Psoas muscle (tissue), 8 donors: ENCODE measurements at places on chromosomes 12 and 14. TPM values are rescaled to one million over a fixed set of nuclear protein-coding genes. Genes with fewer than 3 reads are reported as not detected.

DNA sequence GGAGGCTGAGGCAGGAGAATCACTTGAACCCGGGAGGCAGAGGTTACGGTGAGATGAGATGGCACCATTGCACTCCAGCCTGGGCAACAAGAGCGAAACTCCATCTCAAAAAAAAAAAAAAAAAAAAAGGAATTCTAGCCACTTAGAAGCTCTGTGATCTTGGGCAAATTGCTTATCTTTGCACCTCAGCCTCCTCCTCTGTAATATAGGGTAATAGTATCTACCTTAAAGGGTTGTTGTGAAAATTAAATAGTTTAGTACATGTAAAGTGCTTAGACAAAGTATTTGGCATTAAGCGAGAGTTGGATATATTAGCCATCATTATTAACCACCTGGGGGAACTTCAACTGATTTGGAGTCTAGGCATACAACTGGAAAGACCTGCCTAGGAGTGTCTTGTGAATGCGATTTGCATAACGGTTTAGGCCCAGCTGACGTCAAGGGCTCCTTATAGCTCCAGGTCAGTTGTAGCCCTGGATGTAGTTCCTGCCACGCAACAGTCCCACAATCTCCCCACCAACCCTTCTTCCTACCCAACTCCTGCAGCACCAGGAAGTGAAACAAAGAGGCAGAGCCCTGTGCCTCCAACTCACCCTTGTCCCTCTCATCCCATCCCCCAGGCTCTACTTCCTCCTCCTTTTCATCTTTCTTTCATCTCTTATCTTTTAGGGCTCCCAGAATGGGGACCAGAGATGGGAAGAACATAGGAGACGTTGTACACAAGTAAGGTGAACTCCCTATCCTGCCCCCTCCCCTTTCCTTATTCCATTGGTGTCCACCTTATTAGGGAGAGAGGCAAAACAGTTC is 2.1 kb upstream of the IL23A start:
- H3K27me3 ChIP-seq = no peaks in the 10 kb centered on the region
- H3K4me1 ChIP-seq = peaks cover 6% of the 10 kb centered on the region
- H3K4me3 ChIP-seq = no peak overlapping the region
- no peak overlapping the region for H3K27ac ChIP-seq
- peaks cover 10% of the 10 kb centered on the region for H3K36me3 ChIP-seq

DNA sequence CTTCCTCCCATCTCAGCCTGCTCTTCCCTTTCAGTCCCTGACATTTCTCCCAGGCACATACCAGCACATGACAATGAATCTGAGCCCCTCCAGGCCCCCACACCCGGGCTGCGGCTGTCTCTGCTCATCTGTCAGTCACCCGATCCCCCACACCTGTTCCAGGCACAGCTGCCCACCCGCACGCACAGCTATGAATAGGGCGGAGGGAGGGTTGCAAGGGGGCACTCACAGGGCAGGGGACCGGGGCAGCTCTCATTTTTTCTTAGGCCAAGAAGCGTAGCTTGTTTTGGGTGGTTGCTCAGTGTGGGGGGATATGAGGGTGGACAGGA is 43.7 kb upstream of the TSPAN9 start:
- H3K4me1 ChIP-seq = peaks cover 36% of the 10 kb centered on the region
- H3K36me3 ChIP-seq = no peaks in the 10 kb centered on the region
- H3K27me3 ChIP-seq = no peaks in the 10 kb centered on the region

GRCh38 chr12:17588968-17589367 is 501.0 kb downstream of the RERGL start:
- no peaks in the 10 kb centered on the region for H3K36me3 ChIP-seq
- H3K27me3 ChIP-seq = no peaks in the 10 kb centered on the region
- H3K27ac ChIP-seq = no peak overlapping the region
- H3K4me3 ChIP-seq = no peak overlapping the region
- no peak for DNase-seq

DNA sequence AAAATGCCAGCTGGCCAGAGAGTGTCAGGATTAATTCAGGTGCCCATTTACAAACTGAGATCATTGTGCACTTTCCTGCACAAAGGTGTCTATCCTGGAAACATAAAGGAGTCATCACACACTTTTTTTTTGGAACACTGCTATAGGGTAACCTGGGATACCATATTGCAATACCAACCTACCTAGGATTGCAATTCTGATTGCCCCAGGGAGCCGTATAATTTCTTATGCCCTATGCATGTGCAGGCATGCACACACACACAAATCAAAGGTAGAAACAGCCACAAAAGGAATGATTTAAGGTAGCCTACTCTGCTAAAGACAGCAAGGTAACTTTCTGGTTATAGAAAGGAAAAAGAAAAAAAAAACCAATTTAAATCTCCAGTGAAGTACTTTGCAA is 285.3 kb upstream of the KITLG start:
- H3K4me1 ChIP-seq = no peaks in the 10 kb centered on the region
- no peaks in the 10 kb centered on the region for H3K36me3 ChIP-seq
- no peaks in the 10 kb centered on the region for H3K27me3 ChIP-seq
- no peak for DNase-seq
- no peak overlapping the region for H3K4me3 ChIP-seq

DNA sequence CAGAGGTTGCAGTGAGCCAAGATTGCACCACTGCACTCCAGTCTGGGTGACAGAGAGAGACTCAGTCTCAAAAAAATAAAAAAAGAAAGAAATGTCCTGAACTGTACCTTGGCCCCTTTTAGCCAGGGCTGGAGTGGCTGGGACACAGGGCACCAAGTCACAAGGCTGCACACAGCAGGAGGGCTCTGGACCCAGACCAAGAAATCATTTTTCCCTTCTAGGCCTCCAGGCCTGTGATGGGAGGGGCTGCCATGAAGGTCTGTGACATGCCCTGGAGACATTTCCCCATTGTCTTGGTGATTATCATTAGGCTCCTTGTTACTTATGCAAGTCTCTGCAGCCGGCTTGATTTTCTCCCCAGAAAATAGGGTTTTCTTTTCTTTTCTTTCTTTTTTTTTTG is 5.1 kb upstream of the ACOT6 start:
- H3K27ac ChIP-seq = no peak overlapping the region
- H3K27me3 ChIP-seq = no peaks in the 10 kb centered on the region
- H3K4me3 ChIP-seq = no peak overlapping the region
- H3K4me1 ChIP-seq = no peaks in the 10 kb centered on the region
- no peaks in the 10 kb centered on the region for H3K36me3 ChIP-seq

DNA sequence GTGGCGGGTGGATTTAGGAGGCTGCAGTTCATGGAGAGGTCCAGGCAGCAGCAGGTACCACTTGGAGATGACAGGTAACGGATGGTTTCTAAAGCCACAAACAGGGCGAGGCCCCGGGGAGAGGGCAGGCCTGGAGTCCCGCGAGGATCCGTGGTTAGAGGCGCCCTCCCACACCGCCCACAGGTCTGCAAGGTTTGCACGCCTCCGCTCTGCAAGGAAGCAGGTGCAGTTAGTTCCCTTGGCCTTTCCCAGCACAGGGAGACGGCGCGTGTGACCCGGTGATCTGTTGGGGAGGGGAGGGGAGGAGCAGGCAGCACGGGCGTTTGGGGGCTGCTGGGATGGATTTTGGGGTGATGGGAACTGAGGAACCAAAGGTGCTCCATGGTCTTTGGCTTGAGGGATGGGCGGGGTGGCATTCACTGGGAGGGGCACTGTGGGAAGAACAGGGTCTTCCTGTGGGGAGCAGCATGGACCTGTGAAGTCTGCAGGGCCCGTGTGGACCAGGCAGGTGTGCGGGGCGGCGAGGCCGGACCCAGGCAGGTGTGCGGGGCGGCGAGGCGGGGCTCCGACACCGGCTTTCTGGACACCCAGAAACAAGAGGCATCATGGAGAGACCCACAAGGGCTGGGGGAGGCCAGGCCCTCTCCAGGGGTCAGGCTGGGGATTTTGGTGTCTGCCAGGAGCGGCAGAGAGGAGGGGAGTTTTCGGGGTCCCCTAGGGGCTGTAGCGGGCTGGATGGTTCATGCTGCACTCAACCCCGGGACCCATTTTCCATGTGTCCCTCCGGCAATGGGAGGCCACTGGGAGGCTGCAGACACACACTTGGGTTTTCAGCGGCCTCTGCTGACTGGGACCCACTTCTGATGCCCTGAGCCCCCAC is 29.1 kb downstream of the NOC4L start:
- no peak overlapping the region for H3K4me3 ChIP-seq
- no peaks in the 10 kb centered on the region for H3K36me3 ChIP-seq

GRCh38 chr14:59320763-59321625 is 132.5 kb downstream of the DAAM1 start:
- no peak for DNase-seq
- no peak overlapping the region for H3K4me3 ChIP-seq
- H3K27ac ChIP-seq = peak overlapping the region; percentile 12
- H3K27me3 ChIP-seq = no peaks in the 10 kb centered on the region
- H3K36me3 ChIP-seq = no peaks in the 10 kb centered on the region
- peaks cover 18% of the 10 kb centered on the region for H3K4me1 ChIP-seq

- peaks cover 86% of the 10 kb centered on the region for H3K4me1 ChIP-seq
- peak overlapping the region; percentile 96 for H3K27ac ChIP-seq
- no peaks in the 10 kb centered on the region for H3K36me3 ChIP-seq
- DNase-seq = peak; percentile 95
- H3K27me3 ChIP-seq = no peaks in the 10 kb centered on the region
- H3K4me3 ChIP-seq = no peak overlapping the region
Observed at GRCh38 chr12:3252450-3252891, 175.3 kb downstream of the TSPAN9 start.

- no peaks in the 10 kb centered on the region for H3K36me3 ChIP-seq
- H3K27ac ChIP-seq = peak overlapping the region; percentile 87
- no peaks in the 10 kb centered on the region for H3K27me3 ChIP-seq
Observed at GRCh38 chr14:89040080-89040459, 215.6 kb downstream of the TTC8 start.

DNA sequence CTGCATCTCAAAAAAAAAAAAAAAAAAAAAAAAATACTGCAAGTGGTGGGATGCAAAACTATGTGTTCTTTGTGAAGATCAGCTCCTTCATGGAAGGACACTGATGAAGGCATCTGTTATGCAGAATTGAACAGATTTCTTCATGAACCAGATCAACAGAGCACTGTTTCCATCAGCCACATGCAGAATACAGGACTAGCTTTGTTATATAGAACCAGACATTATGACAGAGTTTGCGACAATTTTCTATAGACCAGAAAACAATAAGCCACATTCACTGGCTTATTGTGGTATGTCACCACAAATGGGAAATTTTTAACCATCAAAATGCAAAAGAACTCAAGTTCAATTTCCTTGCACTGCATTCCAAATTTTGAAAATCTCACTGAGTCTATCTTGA is 34.7 kb downstream of the CIT start:
- no peaks in the 10 kb centered on the region for H3K27me3 ChIP-seq
- H3K4me3 ChIP-seq = no peak overlapping the region
- H3K4me1 ChIP-seq = no peaks in the 10 kb centered on the region
- no peaks in the 10 kb centered on the region for H3K36me3 ChIP-seq

DNA sequence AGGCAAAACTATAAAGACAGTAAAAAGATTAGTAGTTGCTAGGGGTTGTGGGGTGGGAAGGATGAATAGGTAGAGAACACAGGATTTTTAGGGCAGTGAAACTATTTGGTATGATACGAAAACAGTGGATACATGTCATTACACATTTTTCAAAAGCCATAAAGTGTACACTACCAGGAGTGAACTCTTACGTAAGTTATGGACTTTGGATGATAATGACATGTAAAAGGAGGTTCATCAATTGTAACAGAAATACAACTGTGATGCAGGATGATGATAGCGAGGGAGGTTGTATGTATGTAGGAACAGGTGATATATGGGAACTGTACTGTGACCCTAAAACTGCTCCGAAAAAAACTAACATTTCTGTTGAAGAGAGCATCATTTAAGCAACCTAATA is 15.1 kb upstream of the FGF6 start:
- H3K4me1 ChIP-seq = no peaks in the 10 kb centered on the region
- no peaks in the 10 kb centered on the region for H3K36me3 ChIP-seq
- DNase-seq = no peak
- no peaks in the 10 kb centered on the region for H3K27me3 ChIP-seq
- H3K27ac ChIP-seq = no peak overlapping the region

DNA sequence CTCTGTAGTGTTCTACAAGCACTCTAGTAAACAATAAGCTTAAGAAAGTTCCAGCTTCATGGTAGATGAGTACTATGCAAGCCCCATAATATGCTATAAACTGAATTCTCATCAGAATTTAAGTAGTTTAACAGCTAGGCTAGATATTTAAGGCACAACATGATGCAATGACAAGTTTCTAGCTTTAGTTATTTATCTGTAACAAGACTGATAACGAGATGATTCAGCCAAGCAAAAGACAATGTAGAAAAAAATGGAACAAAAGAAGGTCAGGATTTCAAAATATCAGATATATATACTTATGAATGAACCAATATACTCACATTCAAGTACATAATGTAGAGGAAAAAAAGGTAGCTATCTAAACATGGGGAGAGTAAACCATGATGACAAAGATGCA is 61.0 kb upstream of the RERGL start:
- H3K36me3 ChIP-seq = no peaks in the 10 kb centered on the region
- no peak overlapping the region for H3K27ac ChIP-seq

GRCh38 chr14:97824218-97824617 is 1027.0 kb downstream of the VRK1 start:
- no peaks in the 10 kb centered on the region for H3K27me3 ChIP-seq
- DNase-seq = no peak
- no peak overlapping the region for H3K4me3 ChIP-seq
- no peaks in the 10 kb centered on the region for H3K4me1 ChIP-seq
- no peaks in the 10 kb centered on the region for H3K36me3 ChIP-seq

GRCh38 chr12:24668563-24668962 is 280.3 kb downstream of the BCAT1 start:
- no peaks in the 10 kb centered on the region for H3K36me3 ChIP-seq
- no peaks in the 10 kb centered on the region for H3K27me3 ChIP-seq
- H3K4me1 ChIP-seq = no peaks in the 10 kb centered on the region

GRCh38 chr14:91055016-91055415 is 5.4 kb downstream of the RPS6KA5 start:
- no peaks in the 10 kb centered on the region for H3K36me3 ChIP-seq
- H3K4me3 ChIP-seq = no peak overlapping the region
- H3K4me1 ChIP-seq = peaks cover 14% of the 10 kb centered on the region
- no peak for DNase-seq
- H3K27ac ChIP-seq = no peak overlapping the region

DNA sequence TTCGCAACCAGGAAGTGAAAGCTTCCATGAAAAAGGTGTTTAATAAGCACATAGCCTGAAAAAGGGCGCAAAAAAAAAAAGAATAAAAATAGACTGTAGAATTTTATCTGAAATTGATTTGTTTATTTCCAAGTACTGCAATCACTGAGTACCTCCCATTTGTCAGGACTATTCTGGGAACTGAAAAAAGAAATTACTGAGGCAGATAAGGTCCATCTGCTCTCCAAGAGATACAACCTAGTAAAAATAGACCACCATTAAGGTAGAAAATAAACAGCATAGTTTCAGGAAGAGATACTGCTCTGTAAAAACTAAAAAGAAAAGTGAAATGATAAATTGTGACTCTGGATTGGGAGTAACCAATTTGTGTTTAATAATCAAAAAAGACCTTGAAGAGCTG is 24.7 kb downstream of the OR4N2 start:
- no peaks in the 10 kb centered on the region for H3K36me3 ChIP-seq
- H3K27ac ChIP-seq = no peak overlapping the region
- DNase-seq = no peak
- no peaks in the 10 kb centered on the region for H3K27me3 ChIP-seq

GRCh38 chr14:68816183-68816942 is 23.5 kb upstream of the ZFP36L1 start:
- peaks cover 23% of the 10 kb centered on the region for H3K4me1 ChIP-seq
- peak; percentile 95 for DNase-seq
- peak overlapping the region; percentile 72 for H3K4me3 ChIP-seq
- no peaks in the 10 kb centered on the region for H3K27me3 ChIP-seq

NGB gene
- total RNA-seq = not detected

PPFIA2 gene
- 0.38 TPM for total RNA-seq

PTPRO gene
- total RNA-seq = 0.73 TPM

HSPB8 gene
- 1,236 TPM for total RNA-seq

SIX1 gene
- total RNA-seq = 45.5 TPM

CCDC63 gene
- not detected for total RNA-seq

C3AR1 gene
- 4.9 TPM for total RNA-seq

METTL3 gene
- 19.2 TPM for total RNA-seq

DPY19L2 gene
- total RNA-seq = 0.32 TPM
